T-helper 2 cell treated with Interferon-gamma antibody and Interleukin-4, amounts not matched to agents 100 ng/mL and 5 ng/mL, for 36 hours (primary cell): ENCODE measurements at places on chromosomes 3 and 15. TPM values are rescaled to one million over a fixed set of nuclear protein-coding genes. Genes with fewer than 3 reads are reported as not detected.

The GRM2 gene
- 1.2 and 1.4 TPM in 2 replicates for total RNA-seq

The FSD2 gene
- not detected in 2 replicates for total RNA-seq

The TTLL13 gene
- total RNA-seq = 0.34 and 1.1 TPM in 2 replicates

The MESP2 gene
- not detected in 2 replicates for total RNA-seq
